ENCODE measurements at places on chromosomes 1 and 21.

- no peak for DNase-seq
These were observed 157.8 kb downstream of the KCNT2 start for GRCh38 chr1:196450143-196451095.

DNA sequence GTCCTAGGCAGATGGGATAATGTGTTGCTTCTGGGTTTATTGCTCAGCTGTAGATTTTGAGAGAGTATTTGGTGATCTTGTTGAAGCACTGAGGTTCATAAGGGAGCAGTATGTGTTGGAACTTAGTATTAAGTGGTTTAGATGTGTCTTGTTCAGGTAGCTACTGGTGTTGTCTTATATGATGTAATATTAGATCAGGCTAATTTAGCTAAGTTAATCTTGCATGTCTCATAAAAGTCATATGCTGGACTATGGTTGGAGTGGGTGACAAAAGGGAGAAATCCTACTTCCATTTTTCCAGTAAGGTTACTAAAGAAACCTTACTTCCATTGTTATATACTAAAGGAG is 196.4 kb downstream of the CLEC20A start:
- no peak for DNase-seq

DNA sequence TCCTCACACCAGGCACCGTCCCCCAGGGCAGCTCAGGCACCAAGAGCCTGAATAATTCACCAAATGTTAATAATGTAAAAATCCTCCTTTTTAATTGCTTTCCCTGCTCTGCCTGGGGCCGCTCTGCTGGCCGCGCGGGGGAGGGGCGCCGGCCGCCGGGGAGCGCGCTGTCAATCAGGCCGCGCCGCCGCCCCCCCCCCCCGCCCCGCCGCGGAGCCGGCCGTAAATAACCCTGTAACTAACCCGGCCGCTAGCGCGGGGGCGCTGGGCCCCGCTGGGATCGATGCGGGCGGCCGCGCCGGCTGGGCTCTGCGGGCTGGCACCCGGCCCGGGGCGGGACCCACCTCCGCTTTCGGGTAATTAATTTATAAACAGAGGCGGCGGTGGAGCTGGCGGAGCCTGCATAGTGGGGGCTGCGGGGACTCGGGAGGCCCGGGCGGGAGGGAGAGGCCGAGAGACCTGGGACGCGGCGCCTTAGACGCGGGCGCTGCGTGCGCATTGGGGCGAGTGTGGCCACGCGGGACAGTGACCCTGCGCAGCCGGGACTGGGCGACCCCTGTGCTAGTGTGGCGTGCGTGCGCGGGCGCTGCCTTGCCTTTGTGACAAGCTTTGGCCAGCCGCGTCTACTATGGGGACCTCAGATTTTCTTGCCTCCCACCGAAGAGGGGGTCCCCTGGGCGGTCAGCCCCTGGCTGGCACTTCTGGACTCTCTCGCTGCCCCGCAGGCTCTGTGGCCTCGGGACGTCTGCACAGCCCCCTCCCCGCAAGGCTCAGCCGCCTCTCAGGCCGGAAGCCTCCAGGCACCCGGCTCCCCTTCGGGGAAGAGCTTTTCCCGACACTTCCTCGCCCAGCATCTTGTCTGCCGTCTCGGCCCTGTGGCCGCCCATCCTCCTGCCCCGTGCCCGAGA is 16.6 kb downstream of the SAMD11 start:
- no peak for DNase-seq

- DNase-seq = no peak
These were observed 996.2 kb downstream of the AMY1C start for GRCh38 chr1:104745875-104746274.

- no peak for DNase-seq
These were observed 533.9 kb downstream of the PLPP3 start for GRCh38 chr1:56045477-56045876.

- no peak for DNase-seq
These were observed 2.8 kb downstream of the PAQR7 start for GRCh38 chr1:25872713-25873112.

- DNase-seq = no peak
These were observed 143.5 kb downstream of the C1orf94 start for GRCh38 chr1:34320053-34320669.

- no peak for DNase-seq
These were observed 66.4 kb downstream of the LMX1A start for GRCh38 chr1:165290148-165290547.

DNA sequence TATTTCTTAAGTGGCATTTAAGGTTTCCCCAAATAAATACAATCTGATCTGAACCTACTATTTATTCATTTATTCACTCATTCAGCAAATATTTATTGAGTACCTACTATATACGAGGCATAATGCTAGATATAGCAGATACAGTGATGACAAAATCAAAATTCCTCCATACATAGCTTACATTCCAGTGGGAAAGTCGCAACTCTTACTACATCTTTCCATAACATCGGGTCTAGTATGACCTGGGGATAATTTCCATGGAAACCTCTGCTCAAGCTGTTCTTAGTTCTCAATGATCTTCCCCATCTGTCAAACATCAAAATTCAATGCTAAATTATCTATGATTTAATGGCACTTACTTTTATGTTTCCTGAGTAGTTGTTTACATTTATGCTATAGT is 70.8 kb upstream of the PRKACB start:
- DNase-seq = no peak

DNA sequence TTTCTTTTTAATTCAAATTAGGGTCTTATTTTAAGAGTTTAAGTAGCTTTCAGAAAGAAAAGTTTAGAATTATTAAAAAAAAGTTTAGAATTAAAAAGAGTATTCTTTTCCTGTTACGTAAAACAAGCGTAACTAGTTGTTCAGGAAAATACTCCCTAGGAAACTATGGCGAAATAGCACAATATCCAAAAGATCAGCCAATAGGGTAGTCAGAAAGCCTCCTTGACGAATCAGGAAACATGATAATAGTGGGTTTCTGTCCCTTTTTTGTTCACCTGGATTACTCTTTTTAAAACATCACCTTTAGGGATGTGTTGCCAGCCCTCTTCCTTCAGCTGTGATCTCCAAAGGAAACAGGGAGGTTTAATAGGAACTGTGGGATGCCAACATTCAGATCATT is 25.2 kb downstream of the S1PR1 start:
- DNase-seq = no peak

- DNase-seq = no peak
These were observed 413.9 kb downstream of the ADGRL2 start for GRCh38 chr1:82214606-82215005.

DNA sequence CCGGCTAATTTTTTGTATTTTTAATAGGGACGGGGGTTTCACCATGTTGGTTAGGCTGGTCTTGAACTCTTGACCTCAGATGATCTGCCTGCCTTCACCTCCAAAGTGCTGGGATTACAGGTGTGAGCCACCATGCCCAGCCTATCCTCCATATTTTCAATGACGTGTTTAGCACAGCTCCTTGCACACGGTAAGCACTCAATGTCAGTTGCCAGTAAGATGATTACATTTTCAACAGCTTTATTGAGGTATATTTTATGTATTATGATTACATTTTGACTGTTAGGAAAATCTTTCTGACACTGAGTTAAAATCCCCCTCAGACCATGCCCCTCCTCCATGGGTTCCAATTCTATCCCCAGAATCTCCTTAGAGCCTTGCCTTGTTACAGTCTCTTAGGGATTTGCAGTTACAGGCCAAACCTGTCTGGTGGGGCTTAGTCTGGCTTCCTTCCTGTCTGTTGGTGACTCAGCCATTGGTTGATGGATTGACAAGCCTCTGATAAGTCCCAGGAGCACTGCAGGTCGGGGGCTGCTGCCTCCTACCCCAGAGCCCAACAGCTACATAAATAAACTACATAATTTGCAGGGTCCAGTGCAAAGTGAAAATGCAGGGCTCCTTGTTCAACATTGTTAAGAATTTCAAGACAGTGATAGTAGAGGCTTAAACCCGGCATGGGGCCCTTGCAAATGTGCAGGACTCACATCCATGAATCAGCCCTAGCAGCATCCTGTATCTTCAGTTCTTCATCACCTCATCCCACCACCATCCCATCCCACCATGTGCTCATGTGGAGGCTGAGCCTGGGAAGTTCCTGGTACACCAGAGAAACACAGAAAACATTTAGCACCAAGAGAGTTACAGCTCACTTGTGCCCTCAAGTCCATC is 23.4 kb downstream of the COA7 start:
- DNase-seq = no peak

- DNase-seq = no peak
These were observed 2.8 kb downstream of the ARMH1 start for GRCh38 chr1:44677201-44677766.

GRCh38 chr1:94807742-94808491 is 12.2 kb upstream of the SLC44A3 start:
- DNase-seq = no peak

- DNase-seq = no peak
These were observed 37.2 kb downstream of the SLC37A1 start for GRCh38 chr21:42550817-42551216.

DNA sequence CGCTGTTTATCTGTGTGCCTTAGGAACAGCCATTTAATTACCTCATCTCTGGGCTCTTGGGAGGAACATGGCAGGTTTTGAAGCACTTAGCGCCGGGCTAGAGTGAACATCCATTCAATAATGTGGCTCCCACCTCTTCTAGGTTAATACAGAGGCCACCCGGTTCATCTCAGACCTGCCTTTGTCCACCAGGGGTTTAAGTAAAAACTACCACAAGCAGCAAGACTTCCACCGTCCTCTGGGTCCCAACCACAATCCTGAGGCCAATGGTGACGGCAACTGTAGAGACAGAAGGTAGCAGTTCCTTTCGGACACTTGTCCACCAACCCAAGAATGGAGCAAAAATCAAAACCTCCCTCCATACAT is 924 bp upstream of the DDOST start:
- DNase-seq = no peak

DNA sequence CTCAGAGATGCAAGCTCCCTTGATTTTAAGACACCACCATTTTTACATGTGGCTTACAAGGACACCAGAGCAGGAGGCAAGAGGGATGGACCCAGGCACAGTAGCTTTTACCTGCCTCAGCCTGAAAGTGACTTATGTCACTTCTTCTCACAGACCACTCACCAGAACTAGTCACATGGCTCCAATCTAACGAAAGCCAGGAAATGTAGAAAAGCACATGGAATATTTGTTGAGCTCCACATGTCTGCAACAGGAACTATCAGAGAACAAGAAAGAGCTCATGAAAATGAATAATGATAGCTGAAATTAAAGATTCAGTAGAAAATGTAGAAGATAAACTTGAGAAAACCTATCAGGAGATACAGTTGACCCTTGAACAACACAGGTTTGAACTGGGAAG is 69.4 kb downstream of the ZNF648 start:
- no peak for DNase-seq
